T-cell (primary cell): ENCODE measurements at places on chromosomes 13 and 19.

DNA sequence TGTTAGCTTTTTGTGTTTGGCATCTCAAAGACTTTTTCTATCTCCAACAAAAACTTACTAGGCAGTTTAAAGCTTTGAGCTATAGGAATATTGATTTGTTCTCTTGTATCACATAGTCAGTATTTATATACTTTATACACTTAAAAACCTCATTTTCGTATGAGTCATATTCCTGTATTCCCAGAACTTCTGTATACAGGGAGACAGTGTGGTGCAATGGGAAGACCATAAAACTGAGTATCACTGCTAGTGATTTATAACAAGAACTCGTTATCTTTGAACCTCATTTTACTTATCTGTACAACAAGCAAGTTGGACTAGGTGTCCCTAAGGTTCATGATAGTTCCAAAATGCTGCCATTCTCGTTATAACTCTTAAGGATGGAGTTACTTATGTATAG lies 6.3 kb downstream of the GPR180 start:
- no peak for DNase-seq

GRCh38 chr13:41268764-41269163 lies 5.4 kb upstream of the MTRF1 start:
- no peak for DNase-seq

GRCh38 chr19:53532362-53532761 lies 5.6 kb upstream of the ZNF331 start:
- DNase-seq = no peak

DNA sequence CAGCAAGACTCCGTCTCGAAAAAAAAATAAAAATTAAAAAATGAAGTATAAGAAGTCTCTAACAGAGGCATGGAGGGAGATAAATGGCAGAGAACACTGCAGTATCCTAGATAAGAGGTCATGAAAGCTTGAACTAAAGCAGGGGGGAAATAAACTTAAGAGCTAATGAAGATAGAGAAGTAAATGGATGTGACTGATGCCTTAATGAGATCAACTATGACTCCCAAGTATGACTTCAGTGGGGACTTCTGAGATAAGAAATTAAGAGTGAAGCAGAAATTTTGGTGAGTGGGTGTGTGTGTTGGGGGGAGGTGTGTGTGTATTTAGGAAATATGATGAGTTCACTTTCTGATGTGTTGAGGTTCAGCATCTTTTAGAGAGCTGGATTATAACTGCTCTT lies 55.1 kb downstream of the DIAPH3 start:
- DNase-seq = no peak

GRCh38 chr19:8702350-8702749 lies 3.8 kb upstream of the ACTL9 start:
- DNase-seq = no peak

GRCh38 chr19:11480715-11481533 lies at the start of gene ELAVL3:
TSS of gene ELAVL3 (minus strand) at chr19:11481046. CDS start at chr19:11480608, 438 bp downstream.
- DNase-seq = no peak

DNA sequence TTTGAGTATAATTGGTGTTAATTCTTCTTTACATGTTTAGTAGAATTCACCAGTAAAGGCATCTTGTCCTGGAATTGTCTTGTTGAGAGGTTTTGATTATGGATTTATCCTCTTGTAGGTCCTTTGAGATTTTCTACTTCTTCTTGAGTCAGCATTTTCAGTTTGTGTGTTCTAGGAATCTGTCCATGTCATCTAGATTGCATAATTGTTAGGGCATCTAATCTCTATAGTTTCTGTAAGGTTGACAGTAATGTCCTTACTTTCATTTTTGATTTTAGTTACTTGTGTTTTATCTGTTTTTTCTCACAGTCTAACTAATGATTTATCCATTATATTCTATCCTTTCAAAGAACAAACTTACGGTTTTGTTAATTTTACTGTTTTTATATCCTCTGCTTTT lies 492.0 kb downstream of the FGF9 start:
- no peak for DNase-seq

GRCh38 chr19:4115818-4116385 lies 8.0 kb downstream of the MAP2K2 start:
- no peak for DNase-seq

GRCh38 chr13:53241891-53242348 lies 213.3 kb downstream of the OLFM4 start:
- no peak for DNase-seq

DNA sequence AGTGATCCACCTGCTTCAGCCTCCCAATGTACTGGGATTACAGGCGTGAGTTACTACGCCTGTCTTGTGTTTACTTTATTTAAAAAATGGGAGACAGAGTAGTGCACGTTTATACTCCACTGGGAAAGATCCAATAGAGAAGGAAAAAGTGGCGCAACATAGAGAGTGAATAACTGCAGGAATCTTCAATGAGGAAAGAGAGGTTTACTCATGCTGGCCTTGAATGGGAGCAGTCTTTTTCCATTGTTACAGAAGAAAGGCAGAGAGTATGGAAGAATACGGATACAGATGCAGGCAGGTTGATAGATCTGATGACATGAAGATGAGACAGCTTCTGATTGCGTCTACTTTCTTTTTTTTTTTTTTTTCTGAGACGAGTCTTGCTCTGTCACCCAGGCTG lies 4.6 kb upstream of the WDFY2 start:
- no peak for DNase-seq

DNA sequence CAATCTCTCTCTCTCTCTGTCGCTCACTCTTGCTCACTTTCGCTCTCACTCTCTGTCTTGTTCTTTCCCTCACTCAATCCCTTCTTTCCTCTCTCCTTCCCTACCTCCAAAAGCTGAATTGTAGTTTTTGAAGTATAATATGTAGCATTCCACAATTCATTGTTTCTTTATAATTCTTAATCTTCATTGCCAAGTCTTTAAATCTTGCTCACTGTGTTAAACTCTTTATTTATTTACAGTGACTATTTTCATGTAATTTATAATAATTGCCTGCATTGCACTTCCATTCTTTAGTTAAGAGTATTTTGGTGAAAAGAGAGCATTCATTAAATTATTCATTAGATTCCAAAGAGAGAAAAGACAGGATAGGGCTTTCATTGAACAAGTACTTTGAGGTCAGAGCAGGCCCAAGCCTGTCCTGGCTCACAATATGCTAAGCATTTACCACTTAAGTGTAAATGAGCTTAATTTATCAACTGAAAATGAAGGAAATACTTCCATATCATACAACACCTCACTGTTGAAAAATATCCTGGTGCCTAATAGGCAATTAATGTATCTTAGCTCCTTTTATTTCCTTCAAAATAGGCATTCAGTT lies 257.4 kb upstream of the SLITRK1 start:
- no peak for DNase-seq

- no peak for DNase-seq
Observed at GRCh38 chr19:31270897-31271296, 78.3 kb downstream of the TSHZ3 start.

DNA sequence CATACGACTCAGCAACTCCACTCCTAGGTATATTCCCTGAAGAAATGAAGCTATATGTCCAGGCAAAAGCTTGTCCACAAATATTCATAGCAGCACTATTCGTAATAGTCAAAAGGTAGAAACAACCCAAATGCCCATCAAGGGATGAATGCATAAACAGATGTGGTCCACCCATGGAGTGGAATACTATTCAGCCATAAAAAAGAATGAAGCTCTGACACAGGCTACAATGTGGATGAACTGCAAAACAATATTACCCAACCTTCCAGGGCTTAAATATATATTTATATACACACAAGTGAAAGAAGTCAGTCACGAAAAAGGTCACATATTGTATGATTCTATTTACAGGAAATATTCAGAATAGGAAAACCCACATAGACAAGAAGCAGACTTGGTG lies 19.7 kb downstream of the RFX2 start:
- no peak for DNase-seq

DNA sequence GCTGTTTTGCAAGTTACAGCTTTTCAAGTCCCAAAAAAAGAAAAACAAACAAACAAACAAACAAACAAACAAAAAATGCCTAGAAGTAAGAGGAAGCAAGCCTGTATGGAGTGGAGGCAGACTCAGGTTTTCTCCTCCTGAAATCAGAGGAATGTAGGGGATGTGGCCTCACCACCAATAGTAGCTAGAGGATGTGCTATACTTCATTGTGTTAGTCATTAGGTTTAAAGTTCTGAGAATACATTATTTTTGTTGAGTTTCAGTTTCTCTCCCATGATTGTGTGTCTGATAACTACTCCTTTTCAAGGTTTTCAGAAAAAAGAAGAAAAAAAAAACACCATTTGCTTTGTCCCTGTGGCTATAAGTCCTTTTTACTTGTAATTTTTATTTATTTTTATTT lies 524.5 kb downstream of the GPC6 start:
- no peak for DNase-seq

GRCh38 chr19:1401138-1401888 lies at the start of gene GAMT:
TSS of gene GAMT (minus strand) at chr19:1401542. CDS start at chr19:1401476, 66 bp downstream.
- peak; percentile 47 for DNase-seq
